ENCODE measurements at places on chromosomes 4 and X.

DNA sequence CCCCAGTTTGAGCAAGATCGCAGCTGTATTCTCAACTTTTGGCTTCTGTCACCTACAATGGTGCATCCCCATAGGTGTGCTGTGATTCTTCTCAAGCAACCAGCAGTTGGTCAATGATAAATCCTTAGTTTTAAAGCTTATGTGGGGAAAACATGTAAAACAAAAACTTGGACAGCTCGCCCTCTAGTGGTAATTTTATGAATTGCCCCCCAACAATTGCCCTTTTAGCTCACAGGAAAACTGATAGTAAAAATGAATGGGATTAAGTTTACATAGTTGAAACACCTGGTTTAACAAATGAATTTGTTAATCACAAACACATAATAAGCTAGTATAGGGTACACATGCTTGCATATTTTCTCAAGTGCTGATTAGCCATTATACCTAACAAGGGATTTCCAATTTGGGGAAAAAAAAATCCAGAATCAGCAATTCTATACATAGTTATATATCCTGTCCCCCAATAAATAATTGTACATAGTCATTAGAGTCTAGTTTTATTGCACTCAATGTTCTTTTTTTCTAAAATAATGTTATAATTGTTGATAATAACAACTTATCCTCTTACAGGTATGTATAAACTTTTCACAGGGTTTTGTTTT lies 30.1 kb downstream of the TEX13A start:
- DNase-seq: no peak

DNA sequence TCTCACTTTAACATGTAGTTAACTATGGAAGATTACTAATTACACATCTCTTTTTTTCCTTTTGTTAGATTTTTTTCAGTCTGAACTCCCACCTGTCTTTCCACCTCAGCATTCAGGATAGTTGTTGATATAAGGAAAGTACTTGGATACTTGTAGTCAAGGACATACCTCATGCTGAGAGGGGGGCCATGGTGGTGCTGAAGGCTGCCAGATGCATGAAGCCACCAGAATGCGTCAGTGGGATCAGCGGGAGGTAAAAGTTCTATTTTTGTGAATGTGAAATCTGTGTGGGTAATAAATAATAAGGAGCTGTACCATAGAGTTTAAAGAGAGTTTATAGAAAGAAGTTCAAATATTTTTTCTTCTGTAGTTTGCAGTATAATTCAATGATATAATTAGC lies 13.1 kb upstream of the NDST4 start:
- no peak for DNase-seq

GRCh38 chrX:54427837-54428424 lies 12.3 kb upstream of the TSR2 start:
- no peak for DNase-seq

- no peak for DNase-seq
These were observed 437.8 kb upstream of the FAM241A start for GRCh38 chr4:111707491-111707890.

DNA sequence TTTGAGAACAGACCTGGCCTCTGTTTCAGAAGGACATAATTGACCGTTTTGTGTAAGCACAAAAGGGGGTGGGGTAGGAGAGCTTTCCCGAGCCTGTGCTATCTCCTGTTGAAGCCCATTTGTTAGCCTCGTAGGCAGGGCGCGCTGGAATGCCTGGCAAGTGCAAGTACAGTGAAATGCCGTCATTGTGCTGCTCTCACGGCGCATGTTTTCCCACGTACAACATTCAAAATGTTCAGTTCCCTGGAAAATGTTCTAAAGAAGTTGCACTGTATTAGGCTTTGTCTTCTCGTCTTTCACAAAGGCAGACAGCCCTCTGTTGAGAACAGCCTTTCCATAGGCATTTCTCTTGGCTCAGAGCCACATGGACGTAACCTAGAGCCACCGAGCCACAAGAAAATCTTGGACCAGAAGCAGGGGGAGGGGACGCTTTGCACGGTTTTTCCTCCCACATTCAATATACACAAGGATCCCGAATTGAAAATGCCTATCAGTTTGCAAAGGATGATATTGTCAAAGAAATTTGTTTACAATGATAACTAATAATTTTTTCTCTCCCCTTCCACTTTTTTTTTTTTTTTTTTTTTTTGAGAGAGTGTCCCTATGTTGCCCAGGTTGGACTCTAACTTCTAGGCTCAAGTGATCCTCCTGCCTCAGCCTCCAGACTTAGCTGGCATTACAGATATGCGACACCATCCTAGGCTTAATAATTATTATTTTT lies 54.6 kb upstream of the RAPGEF2 start:
- no peak for DNase-seq

- DNase-seq: no peak
These were observed 1.1 kb downstream of the RAB39B start for GRCh38 chrX:155262970-155263754.

GRCh38 chrX:11393949-11394654 lies 100.9 kb downstream of the AMELX start:
- DNase-seq: no peak

GRCh38 chr4:10673817-10674369 lies 10.7 kb downstream of the CLNK start:
- DNase-seq: no peak

- DNase-seq: no peak
These were observed 408.2 kb upstream of the NR3C2 start for GRCh38 chr4:148850257-148850995.

- DNase-seq: no peak
These were observed 17.2 kb downstream of the GPR174 start for GRCh38 chrX:79161655-79162054.

GRCh38 chrX:140510895-140511295 lies 6.0 kb upstream of the SOX3 start:
- no peak for DNase-seq

DNA sequence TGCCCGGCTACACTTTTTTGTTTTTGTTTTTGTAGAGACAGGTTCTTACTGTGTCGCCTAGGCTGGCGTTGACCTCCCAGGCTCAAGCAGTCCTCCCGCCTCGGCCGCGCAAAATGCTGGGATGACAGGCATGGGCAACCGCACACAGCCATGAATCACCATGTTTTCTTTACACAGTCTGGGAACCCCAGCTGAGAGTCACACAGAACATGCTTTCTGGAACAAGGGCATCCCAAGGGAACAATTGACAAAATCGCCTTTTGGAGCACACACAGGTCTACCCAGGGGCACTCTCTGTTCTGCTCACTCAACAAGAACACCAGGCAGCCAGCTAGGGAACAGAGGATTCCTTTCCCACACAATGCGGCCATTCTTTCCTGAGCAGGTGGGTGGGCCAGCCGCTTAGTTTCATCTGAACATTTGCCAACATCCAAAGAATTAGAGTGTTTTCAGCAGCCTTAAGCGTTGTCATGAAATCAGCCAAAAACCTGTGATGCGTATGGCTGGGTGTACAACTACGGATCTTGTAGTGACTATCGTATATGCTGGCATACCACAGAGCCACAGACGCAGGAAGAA lies 15.7 kb downstream of the PRKX start:
- DNase-seq: no peak

DNA sequence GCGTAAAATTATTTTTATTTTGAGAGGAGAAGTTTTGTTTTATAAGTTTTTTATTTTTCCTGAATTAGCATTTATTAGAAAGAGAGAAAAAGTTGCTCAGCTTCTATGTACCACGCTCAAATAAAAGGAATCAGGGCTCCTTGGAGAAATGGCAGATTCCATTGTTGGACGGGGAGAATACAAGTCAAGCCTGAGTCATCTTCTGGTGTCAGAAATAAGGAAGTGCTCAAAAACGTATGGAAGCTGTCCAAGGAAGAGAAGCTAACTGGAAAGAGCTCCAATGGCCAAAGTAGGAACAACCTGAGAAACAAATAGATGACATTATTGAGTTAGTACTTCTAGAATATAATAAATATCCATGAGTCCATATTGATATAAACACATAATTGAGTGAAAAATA lies 89.3 kb upstream of the NEIL3 start:
- DNase-seq: no peak

GRCh38 chrX:7946960-7947359 lies 19.7 kb upstream of the PNPLA4 start:
- no peak for DNase-seq

GRCh38 chr4:187715466-187715865 lies 280.1 kb upstream of the ZFP42 start:
- no peak for DNase-seq

- DNase-seq: no peak
These were observed 26.5 kb downstream of the ADH5 start for GRCh38 chr4:99062120-99062519.

GRCh38 chr4:7391637-7392437 lies 42.9 kb downstream of the PSAPL1 start:
- DNase-seq: no peak

DNA sequence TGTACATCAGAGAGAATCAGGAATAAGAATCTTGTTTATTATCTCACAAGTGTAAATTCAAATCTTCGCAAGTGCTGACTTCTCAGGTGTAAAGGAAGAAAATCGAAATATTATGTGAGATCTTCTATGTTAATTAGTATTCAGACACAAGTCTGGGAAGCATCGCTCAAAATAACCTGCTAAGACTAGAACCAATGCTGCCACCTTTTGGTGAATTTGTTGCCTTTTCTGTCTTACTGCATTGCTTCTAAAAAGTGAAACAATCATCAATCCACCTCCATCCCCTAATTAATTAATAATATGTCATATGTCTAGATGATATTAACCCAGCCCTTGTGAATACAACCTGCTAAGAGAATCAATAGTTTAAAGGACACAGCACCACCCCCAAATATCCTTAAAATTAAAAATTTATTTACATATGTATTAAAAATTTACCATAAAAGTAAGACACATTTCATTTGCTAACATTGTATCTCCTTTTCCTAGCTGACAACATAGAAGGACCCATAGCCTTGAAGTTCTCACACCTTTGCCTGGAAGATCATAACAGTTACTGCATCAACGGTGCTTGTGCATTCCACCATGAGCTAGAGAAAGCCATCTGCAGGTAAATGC lies 3.5 kb downstream of the EPGN start:
- no peak for DNase-seq

GRCh38 chr4:132530861-132531260 lies 618.2 kb upstream of the PCDH10 start:
- no peak for DNase-seq

DNA sequence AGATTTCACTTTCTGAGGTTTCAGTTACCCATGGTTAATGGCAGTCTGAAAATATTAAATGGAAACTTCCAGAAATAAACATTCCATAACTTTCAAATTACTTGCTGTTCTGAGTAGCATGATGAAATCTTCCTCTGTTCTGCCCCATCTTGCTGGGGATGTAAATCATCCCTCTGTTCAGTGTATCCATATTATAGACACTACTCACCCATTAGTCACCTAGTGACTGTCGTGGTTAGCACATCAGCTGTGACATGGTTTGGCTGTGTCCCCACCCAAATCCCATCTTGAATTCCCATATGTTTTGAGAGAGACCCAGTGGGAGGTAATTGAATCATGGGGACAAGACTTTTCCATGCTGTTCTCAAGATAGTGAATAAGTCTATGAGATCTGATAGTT lies 125.5 kb upstream of the GIMD1 start:
- DNase-seq: no peak

GRCh38 chr4:84897516-84897915 lies 69.0 kb downstream of the WDFY3 start:
- no peak for DNase-seq

DNA sequence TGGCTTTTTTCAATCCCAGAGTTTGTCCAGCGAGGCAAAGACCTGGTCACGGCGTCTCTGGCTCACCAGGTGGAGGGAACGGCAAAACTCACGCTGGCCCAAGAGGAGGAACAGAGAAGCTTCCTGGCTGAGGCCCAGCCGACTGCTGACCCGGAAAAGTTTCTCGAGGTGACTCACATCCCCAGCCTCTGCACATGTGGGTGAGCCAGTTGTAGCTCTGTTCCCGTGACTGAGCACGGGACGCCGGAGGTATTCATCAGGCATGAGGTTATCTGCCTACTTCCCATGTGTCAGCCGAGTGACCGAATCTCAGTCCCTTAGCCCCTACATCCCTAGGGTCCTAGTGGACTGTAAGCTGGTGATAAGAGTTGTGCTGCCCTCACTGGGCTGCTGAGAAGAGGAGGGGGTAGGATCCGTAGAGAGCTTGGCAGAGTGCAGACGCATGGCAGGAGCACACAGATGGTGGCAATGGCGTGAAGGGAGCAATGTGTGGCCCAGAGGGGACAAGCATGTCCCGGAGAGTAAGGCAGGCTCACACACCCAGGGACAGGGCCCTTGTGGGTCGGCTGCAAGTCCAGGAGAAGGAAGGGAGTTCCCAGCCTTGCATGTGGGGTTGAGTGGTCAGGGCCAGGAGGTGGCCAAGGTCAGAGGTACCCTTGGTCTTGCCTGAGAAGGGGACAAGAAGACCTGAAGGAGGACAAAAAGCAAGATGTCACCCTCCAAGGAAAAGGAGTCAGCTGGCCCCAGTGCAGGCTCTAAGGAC lies 42.9 kb downstream of the EVC start:
- no peak for DNase-seq

- DNase-seq: no peak
These were observed 16.7 kb upstream of the KLF3 start for GRCh38 chr4:38647101-38647819.

GRCh38 chr4:114691865-114692264 lies 93.3 kb downstream of the UGT8 start:
- DNase-seq: no peak

- no peak for DNase-seq
These were observed 339.6 kb upstream of the PCDH10 start for GRCh38 chr4:132809298-132810032.

GRCh38 chr4:128462103-128462783 lies 174.6 kb upstream of the PGRMC2 start:
- DNase-seq: no peak

DNA sequence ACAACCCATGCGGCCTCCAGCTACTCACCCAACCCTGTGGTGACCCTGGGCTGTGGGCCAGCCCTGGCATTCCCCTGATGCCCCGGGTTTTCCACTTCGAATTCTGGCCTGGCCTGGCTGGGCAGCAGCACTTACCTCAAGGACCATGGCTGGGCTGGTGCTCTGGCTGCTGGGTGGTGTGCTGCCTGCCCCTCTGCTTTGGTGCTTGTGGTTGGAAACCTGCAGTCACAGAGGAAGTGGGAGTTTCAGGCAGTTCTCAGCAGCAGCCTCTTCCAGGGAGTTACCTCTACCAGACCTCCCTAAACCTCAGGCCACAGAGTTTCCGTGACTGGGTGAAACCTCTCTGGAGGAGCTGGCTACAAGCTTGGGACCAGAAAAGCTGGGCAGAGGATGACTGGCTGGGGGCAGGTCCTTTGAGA lies at the start of gene CXCR3:
CXCR3 (minus strand) TSS at position 209 of the 419 bp plus-strand sequence; CDS start at position 147, 62 bp downstream.
- DNase-seq: peak; percentile 52

- DNase-seq: no peak
These were observed 446.9 kb downstream of the GRXCR1 start for GRCh38 chr4:43339435-43339834.

DNA sequence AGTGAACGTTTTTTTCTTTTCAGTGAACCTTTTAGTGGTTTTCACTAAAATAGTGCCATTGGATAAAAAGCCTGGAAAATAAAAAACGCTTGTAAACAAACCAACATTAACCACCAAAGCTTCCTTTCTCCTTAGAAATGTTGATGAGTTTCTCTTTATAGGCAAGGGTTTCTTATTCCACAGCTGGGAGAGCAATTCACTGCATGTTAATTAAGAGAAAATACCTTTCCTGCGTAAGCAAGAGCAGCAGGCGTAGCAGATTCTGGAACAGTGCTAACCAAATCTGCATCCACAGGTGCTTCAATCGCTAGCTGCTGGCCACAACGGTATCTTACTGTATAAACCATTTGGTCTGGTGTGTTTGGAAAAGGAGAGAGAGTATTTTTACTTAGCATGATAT lies 13.3 kb upstream of the AASDH start:
- no peak for DNase-seq

Data from stimulated activated CD4-positive, alpha-beta T cell treated with anti-CD3 and anti-CD28 coated beads, TNF-alpha, amount 100 ng/mL, for 24 hours (primary cell).